Naive B cell (primary cell): ENCODE measurements at places on chromosomes 12 and 14. TPM values are rescaled to one million over a fixed set of nuclear protein-coding genes. Genes with fewer than 3 reads are reported as not detected.

- H3K27ac ChIP-seq = no peak overlapping the region
- no peak overlapping the region for H3K4me3 ChIP-seq
- no peaks in the 10 kb centered on the region for H3K27me3 ChIP-seq
Observed at GRCh38 chr14:31078766-31079165, 52.6 kb upstream of the STRN3 start.

Gene CPNE6
- not detected for polyA plus RNA-seq

DNA sequence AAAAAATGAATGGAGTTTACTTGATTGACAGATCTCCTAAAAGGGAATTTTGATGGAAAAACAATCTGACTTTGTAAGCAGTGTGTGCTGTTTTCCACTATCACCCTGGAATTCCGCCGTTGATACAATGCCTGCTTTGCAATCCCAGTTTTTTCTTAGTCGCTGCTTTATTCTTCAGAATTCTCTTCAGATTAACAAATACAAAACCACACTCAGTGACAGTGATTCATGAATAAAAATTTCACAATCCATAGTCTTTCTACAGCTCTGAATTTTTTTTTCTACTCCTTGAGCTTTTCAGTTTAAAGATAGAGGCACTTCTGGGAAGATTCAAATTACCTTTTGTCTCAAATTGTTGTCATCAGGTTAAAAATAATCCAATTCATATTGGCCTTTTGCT is 44.6 kb upstream of the KITLG start:
- no peaks in the 10 kb centered on the region for H3K4me1 ChIP-seq
- no peak for DNase-seq
- no peak overlapping the region for H3K27ac ChIP-seq
- no peak overlapping the region for H3K4me3 ChIP-seq

Gene DDN
- polyA plus RNA-seq = 0.52 TPM

GRCh38 chr12:108457006-108457733 is 57.9 kb upstream of the FICD start:
- no peaks in the 10 kb centered on the region for H3K4me1 ChIP-seq
- peaks cover 31% of the 10 kb centered on the region for H3K27me3 ChIP-seq
- no peaks in the 10 kb centered on the region for H3K36me3 ChIP-seq
- DNase-seq = peak; percentile 7
- H3K4me3 ChIP-seq = no peak overlapping the region

DNA sequence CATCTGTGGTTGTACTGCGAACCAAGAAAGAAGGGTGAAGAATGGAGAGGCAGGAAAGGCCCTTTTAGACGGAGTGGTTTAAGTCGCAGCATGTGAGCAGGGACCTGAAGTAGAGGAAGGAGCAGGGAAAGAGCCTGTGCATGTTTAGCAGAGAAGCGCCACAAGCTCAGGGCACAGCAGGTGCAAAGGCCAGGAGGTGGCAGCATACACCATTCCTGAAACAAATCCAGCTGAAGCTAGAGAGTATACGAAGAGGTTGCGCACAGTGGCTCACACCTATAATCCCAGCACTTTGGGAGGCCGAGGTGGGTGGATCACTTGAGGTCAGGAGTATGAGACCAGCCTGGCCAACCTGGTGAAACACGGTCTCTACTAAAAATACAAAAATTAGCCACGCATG is 49.9 kb downstream of the HELB start:
- H3K27me3 ChIP-seq = no peaks in the 10 kb centered on the region
- DNase-seq = peak; percentile 7
- H3K4me1 ChIP-seq = no peaks in the 10 kb centered on the region
- peak overlapping the region; percentile 12 for H3K27ac ChIP-seq
- no peaks in the 10 kb centered on the region for H3K36me3 ChIP-seq
- no peak overlapping the region for H3K4me3 ChIP-seq

Gene COCH
- 3.8 TPM for polyA plus RNA-seq

DNA sequence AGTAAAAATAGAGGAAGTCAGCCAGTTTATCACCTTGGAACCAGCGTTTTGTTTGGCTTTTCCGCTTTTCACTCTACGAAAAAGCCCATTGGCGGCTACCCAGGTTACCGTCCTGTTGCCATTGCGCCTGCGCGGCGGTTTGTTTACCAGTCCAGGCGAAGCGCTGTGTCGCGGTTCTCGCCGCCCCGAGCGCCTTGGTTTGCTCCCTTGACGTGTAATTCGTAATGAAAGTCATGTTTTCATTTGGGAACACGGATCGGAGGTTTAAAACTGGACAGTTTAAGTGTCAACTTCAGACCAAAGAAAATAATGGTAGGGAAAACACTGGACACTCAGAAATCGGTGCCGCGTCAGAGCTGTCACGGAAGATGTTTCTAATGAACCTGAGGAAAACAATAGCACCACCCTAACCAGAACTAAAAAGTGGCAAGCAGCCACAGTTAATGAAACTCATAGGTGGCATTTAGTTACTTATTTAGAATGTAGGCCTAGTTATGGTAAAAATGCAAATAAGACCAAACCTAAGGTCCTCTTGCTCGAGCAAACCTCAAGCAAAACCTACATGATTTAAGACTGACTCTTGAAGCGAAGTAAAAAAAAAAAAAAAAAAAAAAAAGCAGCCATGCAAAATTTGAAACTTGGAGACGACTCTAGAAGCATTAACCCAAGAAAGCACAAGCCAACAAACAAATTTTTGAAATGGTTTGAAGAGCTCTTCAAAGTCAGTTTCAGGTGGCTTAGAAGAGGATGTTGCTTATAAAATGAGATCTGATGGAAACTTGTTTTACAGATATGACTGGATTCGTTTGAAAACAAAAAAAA is 790 bp upstream of the GPR19 start:
- H3K27ac ChIP-seq = peak overlapping the region; percentile 100
- H3K36me3 ChIP-seq = no peaks in the 10 kb centered on the region
- no peaks in the 10 kb centered on the region for H3K27me3 ChIP-seq
- peaks cover 30% of the 10 kb centered on the region for H3K4me1 ChIP-seq

DNA sequence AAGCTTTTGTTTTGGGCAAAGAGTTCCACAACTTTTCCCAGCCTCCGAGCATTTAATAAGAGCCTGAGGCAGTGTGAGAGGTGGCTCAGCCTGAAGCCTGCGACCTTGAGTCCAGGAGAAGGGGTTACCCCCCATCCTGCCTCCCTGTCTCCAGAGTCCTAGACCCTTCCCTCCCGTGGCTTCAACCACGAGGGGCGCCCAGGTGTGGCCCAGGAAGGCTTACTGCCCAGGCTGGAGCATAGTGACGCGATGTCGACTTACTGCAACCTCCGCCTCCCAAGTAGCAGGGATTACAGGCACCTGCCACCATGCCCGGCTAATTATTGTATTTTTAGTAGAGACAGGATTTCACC is 641 bp downstream of the LRRC43 start:
- peaks cover 8% of the 10 kb centered on the region for H3K27me3 ChIP-seq
- H3K4me3 ChIP-seq = peak overlapping the region; percentile 81
- H3K4me1 ChIP-seq = peaks cover 18% of the 10 kb centered on the region
- no peaks in the 10 kb centered on the region for H3K36me3 ChIP-seq
- DNase-seq = no peak

Gene AQP6
- not detected for polyA plus RNA-seq

Gene BCL11B
- 0.05 TPM for polyA plus RNA-seq

Gene KRT72
- polyA plus RNA-seq = not detected

GRCh38 chr12:110248096-110248447 is 33.0 kb upstream of the ATP2A2 start:
- no peaks in the 10 kb centered on the region for H3K36me3 ChIP-seq
- H3K27me3 ChIP-seq = no peaks in the 10 kb centered on the region
- DNase-seq = no peak
- H3K4me3 ChIP-seq = no peak overlapping the region
- peak overlapping the region; percentile 28 for H3K27ac ChIP-seq
- peaks cover 7% of the 10 kb centered on the region for H3K4me1 ChIP-seq

Gene CD163
- polyA plus RNA-seq = not detected

Gene MMP17
- 8.3 TPM for polyA plus RNA-seq

GRCh38 chr14:88191605-88192004 is 131.5 kb downstream of the KCNK10 start:
- no peak for DNase-seq
- H3K36me3 ChIP-seq = no peaks in the 10 kb centered on the region
- no peak overlapping the region for H3K4me3 ChIP-seq
- peaks cover 32% of the 10 kb centered on the region for H3K27me3 ChIP-seq
- H3K27ac ChIP-seq = no peak overlapping the region
- no peaks in the 10 kb centered on the region for H3K4me1 ChIP-seq

DNA sequence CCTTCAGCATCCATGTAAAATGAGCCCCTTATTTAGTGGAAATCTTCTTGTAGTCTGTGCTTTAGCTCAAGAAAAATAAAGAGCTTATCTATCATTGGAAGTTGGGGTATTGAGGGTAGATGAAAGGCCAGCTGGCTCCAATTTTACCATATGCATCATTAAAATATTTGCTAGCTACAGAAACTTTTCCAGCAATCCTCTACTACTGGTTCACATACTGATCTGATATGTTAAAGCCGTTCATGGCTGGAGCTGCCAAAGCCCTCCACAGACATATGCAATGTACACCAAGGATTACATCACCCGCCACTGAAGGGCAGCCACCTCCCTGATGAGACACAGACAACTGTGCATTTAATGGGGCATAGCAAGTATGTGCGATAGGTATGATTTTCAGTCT is 1205.3 kb downstream of the GALC start:
- DNase-seq = no peak
- H3K36me3 ChIP-seq = no peaks in the 10 kb centered on the region
- H3K27me3 ChIP-seq = no peaks in the 10 kb centered on the region
- no peaks in the 10 kb centered on the region for H3K4me1 ChIP-seq

- no peak overlapping the region for H3K27ac ChIP-seq
- H3K4me3 ChIP-seq = no peak overlapping the region
- peaks cover 13% of the 10 kb centered on the region for H3K27me3 ChIP-seq
- no peaks in the 10 kb centered on the region for H3K4me1 ChIP-seq
Observed at GRCh38 chr12:91406920-91407341, 224.3 kb upstream of the DCN start.

Gene CIT
- polyA plus RNA-seq = not detected

DNA sequence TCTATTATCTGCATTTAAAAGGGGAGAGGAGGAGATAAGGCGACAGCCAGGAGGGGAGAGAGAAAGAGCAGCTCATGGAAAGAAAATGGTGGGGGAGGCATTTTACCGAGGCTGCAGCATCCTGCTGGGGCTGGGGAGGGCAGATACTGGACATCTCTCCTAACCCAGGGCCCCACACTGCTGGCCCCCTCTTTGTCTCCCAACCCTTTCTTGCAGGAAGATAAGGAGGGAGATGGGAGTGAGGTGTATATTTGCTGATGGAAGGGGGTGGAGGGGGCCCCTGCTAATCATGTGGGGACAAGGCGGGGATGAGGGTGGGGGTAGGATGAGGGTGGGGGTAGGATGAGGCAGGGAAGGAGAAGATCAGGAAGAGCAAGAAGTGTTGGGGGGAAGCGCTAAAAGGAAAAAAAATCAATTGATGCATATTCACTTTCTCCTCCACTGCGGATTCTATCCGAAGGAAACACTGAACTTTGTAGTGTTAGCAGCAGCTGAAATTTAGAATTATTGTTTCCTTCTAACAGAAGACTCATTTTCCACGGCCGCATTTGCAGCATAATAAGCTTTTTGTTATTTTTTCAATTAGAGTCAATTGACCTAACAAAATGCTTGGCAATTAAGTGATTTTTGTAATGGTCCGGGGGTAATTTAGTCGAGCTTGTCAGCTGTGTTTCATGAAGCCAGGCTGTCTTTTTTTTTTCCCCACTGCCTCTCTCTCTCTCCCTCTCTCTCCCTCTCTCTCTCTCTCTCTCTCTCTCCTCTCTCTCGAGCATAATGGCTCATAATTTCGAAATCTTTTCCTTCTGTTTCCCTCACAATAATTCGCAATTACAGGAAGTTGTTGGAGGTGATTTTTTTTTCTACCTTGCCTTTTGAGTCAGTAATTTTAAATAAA is 1134.6 kb downstream of the BCL11B start:
- H3K4me1 ChIP-seq = no peaks in the 10 kb centered on the region
- H3K27ac ChIP-seq = no peak overlapping the region
- peaks cover 26% of the 10 kb centered on the region for H3K27me3 ChIP-seq
- H3K36me3 ChIP-seq = no peaks in the 10 kb centered on the region

Gene DLGAP5
- not detected for polyA plus RNA-seq

Gene SLC6A15
- polyA plus RNA-seq = not detected

Gene OR11G2
- polyA plus RNA-seq = not detected

DNA sequence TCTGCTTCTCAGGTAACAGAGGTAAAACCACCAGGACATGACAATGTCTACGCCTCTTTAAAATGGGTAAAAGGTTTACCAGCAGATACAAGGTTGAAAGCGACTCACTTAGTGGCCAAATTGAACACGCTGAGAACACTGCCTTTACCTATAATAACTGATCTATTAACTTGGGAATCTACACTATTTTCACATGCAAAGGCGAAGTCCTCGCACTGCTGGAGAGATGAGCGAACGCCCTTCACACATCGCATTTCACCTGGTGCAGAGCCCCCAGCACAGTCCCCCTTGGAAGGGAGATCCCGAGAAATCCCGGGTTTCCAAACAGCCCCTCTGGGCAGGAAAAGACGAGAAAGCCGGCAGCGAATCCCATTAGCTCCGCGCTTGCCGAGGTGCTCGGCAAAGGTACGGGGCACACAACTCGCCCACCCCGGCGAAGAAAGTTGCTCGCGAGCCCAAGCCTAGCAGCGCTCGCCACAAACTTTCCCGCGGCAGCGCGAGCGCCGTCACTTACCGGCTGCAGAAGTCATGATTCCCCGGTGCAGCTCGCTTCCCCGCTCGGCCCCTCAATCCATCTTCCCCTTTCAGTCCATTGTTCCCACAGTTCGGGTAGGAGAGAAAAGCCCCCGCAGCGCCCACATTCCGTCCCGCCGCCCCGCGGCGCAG is 423 bp downstream of the FGD6 start:
- H3K27me3 ChIP-seq = no peaks in the 10 kb centered on the region
- peaks cover 21% of the 10 kb centered on the region for H3K4me1 ChIP-seq
- peaks cover 7% of the 10 kb centered on the region for H3K36me3 ChIP-seq
- no peak for DNase-seq
- H3K4me3 ChIP-seq = peak overlapping the region; percentile 99

Gene TMEM117
- polyA plus RNA-seq = 5.4 TPM

DNA sequence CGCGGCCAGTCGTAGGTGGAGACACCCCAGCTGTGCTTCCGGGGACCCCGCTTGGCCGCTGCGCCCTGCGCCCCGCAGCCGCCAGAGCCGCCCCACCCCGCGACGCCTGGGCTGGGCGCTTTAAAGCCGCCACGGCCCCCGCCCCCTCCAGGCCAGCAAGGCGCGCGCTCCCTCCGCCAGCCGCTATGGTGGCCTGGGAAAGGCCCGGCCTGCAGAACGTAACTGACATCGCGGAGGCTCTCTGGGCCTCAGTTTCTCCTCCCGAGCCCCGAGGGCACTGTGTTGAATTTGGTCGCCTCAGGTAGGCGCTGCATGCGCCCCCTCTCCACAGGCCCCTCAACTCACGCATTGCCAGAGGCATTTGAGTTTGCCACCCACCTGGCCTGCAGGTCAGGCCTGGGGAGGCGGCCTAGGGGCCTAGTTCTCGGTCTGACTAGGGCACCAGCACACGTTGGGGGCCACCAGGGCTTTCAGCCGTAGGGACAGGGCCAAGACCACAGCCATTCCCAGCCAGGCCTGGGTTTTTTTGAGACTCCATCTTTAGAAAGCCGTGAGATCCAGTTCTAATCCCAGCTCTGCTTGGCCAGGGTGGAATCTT is at the start of gene NGB:
TSS of gene NGB (minus strand) at position 94 of the 598 bp plus-strand sequence. CDS start 269 bp downstream, outside the sequence.
- H3K36me3 ChIP-seq = no peaks in the 10 kb centered on the region
- no peak within 1 kb of the TSS for H3K27ac ChIP-seq
- DNase-seq = no peak
- no peak within 1 kb of the TSS for H3K4me3 ChIP-seq

DNA sequence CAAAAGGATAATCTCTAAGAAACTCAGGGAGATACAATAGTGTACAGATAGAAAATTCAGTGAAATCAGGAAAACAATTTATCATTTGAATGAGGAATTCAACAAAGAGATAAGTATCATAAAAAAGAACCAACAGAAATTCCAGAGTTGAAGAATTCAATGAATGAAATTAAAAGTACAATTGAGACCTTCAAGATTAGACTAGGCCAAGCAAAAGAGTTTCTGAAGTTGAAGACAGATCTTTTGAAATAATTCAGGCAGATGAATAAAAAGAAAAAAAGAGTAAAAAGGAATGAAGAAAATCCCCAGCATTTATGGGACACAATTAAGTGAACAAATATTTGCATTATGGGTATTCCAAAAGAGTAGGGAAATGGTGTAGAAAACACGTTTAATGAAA is 412.6 kb downstream of the TMEM121 start:
- H3K27ac ChIP-seq = no peak overlapping the region
- H3K27me3 ChIP-seq = no peaks in the 10 kb centered on the region
